ENCODE measurements at places on chromosomes 2 and 18.
A peak's percentile ranks its signal among the peaks of the same experiment; 100 is the strongest.

GRCh38 chr2:26822877-26823276, 25.1 kb upstream of the DPYSL5 start:
- DNase-seq, result no peak

DNA sequence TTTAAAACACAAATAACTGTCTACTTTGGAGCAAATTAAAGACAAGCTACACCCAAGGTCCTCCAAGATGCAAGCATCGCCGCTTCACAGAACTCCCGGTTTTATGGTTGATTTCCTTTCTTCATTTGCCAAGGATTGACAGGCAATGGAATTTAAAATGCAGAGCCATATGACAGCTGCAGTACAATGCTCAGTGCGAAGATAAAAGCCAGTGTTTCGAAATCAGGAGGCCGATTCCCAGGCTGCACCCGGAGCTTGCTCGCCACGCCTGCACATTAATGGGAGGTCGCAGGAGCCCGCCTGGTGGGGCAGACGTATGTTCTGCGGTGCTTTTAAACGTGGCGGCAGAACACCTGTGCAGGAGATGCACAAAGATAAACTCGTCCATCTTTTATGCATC, 727.6 kb upstream of the SOX11 start:
- DNase-seq, result no peak

DNA sequence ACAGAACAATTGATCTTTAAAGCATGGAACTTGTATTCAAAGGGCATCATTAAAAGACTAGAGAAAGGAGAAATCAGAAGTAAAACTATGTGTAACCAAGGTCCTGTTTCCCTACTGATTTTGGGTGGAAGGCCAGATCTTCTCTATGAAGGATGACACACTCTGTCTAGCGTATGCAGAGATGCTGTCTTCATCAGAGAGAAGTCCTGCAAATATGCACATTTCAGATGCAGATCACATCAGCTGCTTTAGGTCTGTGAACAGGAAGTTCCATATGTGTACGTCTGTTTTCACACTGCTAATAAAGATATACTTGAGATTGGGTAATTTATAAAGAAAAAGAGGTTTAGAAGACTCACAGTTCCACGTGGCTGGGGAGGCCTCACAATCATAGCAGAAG, 857.3 kb downstream of the CNTNAP5 start:
- no peak for DNase-seq

- no peak for DNase-seq
These were observed 85.9 kb downstream of the APOB start for GRCh38 chr2:20957788-20958525.

DNA sequence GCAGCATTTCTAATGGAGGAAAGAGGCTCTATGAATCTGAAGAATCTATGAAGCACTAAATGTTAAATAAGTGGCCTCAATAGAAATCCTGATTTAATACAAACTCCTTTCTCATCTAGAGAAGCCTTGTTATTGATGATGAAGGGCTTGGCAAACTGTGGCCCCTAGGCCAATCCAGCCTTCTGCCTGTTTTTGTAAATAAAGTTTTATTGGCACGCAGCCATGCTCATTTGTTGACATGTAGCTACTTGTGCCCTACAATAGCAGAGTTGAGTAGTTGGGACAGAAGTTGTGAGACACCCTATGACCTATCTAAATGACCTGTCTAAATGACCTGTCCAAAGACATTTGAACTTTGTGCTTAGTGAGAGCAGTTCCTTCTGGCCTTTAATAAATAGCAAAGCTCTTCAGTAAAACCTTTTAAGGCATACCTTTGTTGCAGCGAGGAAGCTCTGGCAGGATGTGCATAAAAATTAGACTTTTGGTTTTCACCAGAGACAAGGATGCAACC, 484.4 kb upstream of the SPRED2 start:
- DNase-seq, result no peak

DNA sequence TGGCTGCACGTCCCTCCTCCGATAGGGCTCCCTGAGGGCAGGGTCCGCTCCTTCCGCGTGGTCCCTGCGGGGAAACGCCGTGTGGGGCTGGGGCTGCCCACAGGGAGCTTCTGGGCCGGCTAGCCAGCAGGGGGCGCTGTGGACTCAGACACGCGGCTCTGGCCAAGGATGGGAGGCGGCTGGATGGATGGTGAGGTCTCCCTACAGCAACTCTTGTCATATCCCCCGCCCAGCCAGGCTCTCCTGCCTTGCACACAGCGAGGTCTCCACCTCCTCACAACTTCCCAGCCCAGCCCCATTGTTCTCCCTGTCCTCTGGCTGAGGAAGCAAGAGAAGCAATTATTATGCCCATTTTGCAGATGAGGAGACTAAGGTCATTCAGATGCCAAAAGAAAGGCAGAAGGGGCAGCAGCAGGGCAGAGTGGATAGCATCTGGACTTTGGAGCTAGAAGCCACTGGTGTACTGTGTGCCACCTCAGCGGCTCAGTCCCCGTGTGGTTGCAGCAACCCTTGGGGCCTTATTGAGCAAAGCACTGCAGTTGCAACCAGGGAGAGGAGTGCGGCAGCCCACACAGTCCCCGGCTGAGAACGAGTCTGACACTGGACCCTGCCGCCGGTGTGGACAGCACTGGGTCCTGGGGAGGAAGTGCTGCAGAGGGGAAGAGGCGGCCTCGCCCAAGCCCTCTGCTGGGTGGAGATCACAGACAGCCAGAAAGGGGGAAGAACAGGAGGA, 99.0 kb downstream of the ZFP36L2 start:
- no peak for DNase-seq

GRCh38 chr2:207437524-207438143, 92.1 kb upstream of the CREB1 start:
- peak; percentile 13 for DNase-seq

DNA sequence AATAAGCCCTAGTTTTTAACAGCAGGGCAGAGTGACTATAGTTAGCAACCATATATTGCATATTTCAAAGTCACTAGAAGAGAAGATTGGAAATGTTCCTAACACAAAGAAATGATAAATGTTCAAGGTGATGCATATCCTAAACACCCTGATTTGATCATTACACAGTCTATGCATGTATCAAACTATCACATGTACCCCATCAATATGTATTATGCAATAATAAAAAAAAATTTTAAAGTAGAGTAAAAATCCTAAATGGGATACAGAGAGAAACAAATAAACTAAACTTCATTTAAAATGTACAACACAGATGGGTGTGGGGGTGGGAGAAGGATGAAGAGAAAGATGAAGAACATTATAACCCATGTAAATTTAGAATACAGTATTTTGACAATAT, 93.9 kb downstream of the TMEM131 start:
- DNase-seq, result no peak

DNA sequence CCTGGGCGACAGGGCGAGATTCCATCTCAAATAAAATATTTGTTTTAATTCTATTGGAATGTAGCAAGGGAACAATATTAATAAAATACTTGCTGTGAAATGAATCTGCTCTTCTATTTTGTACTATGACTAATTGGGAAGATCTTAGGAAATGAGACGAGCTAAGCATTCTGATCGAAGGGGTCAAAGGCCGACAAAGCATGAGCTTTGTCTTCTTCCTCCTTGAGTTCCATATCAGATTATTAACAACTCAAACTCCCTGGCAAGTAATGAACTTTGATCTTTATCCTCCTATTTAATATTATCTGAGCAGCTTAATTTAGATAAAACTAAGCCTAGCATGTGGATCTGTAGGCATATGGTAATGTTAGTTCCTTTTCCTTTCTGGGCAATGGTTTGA, 15.5 kb downstream of the GEMIN6 start:
- no peak for DNase-seq

GRCh38 chr2:161146996-161147395, 13.2 kb upstream of the TANK start:
- no peak for DNase-seq

DNA sequence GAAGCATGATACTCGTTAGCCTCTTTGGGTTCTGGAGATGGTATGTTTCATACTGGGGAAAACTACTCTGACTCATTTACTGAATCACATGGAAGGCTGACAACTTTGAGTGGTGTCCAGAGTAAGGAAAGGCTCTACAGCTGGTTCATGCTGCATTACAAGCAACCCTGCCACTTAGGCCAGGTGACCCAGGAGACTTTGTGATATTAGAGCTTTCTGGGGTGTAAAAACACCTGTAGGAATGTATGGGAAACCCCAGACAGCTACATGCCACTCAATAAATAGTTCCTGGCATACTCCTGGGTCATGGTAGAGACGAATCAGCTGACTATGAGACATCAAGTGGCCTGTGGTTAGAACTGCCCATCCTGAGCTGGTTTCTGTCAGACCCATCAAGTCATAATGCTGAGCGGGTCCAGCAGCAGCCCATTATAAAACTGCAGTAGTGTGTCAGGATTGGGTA, 21.3 kb upstream of the TCF7L1 start:
- no peak for DNase-seq

DNA sequence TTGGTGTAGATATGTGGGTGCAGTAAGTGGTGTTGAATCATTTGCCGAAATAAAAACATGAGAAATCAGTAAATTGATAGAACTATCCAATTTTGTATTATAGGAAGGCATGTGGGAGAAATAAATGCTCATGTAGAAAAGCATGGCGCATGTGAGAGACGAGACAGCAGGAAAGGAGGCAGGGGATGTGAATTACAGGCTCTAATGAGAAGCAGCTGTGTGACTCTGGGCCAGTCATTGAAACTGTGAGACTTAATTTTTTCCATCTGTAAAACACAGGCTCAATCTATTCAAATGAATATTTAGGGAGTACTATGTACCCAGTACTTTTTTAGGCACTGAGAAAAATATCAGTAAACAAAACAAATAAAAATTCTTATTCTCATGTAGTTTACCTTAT, 42.6 kb upstream of the MAP3K20 start:
- no peak for DNase-seq

- DNase-seq, result peak; percentile 52
These were observed 18.5 kb upstream of the ZNF236 start for GRCh38 chr18:76803814-76804213.

GRCh38 chr2:201018636-201019035, 52.8 kb downstream of the HYCC2 start:
- DNase-seq, result no peak

DNA sequence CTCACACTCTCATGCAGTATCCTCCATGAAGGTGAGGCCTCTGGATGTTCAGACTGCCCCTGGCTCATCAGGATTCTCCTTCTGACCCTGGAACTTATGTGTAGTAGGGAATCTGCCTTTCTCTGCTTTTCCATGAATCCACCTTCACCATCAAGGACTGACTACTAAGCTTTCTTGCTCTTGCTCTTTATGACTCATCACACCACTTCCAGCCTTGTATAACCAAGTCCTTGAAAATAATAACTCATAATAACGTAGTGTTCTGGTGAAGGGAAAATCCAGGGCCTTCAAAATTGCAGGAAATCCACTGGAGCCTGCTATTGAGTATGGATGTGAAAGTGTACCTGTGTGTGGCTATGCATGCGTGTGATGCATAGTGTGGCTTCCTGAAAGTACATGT, 11.3 kb upstream of the KCNS3 start:
- no peak for DNase-seq

DNA sequence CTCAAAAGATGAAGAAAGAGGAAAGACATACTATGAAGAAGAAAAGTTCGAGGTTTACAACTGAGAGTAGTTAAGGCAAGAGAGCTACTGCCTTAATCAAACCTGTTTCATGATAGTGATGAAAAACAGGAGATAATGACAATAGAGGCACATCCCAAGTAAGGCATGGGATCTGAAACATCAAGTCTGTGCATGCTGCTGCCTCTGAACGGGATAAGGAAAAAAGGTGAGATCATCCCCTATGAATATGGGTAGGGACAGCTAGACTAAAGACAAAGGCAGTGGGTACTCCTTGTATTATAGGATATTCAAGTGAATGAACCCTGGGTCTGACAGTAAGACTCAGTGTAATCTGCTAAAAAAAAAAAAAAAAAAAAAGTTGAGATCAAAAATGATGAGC, 3.0 kb downstream of the EXOC6B start:
- no peak for DNase-seq

- DNase-seq, result peak; percentile 72
These were observed 500.7 kb downstream of the RIT2 start for GRCh38 chr18:42614619-42615293.

DNA sequence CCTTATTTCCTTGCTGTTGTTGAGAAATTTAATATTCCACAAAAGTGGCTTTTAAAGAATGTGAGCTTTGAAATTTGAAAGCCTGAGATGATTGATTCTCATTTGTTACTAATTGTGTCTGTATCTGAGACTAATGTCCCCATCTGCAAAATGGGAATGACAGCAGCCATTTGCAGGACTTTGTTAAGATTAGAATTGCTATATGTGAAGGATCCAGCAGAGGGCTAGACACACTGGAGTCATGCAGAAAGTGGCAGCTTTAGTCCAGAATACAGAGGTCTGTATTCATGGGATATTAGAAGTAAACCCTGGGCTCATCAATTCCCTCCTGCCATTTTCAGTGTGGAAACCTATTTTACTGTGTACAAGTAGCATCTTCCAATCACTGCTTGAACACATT, 296.5 kb upstream of the GYPC start:
- DNase-seq, result no peak

GRCh38 chr18:5195656-5196055, 1.4 kb downstream of the AKAIN1 start:
- no peak for DNase-seq

DNA sequence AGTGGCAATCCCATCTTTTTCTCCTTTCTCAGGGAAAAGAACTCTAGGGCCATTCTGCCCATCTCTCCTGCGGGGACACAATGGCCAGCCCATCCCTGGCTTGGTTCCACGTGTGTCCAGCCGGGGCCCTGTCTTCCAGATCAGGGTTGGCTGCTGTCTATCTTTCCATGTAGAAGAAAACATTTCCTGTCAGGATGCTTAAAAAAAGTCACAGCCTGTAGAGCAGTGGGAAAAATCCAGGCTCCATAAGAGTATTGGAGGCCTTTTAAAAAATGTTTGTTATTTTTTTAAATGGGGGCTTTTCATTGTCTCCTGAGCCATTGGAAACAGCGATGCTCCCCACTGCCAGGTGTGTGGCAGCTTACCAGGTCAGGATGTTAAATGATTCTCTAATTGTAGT, 105.6 kb downstream of the TGFA start:
- DNase-seq, result no peak

GRCh38 chr2:221551864-221552263, 20.2 kb downstream of the EPHA4 start:
- DNase-seq, result no peak

DNA sequence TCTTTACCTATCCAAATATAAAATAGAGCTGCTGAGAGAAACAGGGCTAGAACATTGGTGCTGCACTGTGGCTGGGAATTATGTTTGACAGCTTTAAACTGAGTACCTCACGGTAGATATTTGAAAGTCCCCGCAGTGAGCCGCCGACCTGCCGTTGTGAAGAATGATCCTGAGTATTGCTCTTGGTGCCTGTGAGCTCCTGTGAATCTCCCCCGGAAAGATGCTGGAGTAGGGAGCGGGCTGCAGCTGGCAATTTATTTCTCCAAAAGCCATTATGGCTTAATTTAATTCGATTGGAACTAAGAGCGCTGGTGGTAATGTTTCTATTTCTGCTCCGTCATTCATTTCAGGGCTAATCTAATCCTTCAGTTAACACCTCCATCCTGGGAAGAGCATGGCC, 129.4 kb upstream of the TPO start:
- DNase-seq, result no peak

Data from NCI-H2081 (cell line).